ENCODE measurements at places on chromosomes 2 and 18.

DNA sequence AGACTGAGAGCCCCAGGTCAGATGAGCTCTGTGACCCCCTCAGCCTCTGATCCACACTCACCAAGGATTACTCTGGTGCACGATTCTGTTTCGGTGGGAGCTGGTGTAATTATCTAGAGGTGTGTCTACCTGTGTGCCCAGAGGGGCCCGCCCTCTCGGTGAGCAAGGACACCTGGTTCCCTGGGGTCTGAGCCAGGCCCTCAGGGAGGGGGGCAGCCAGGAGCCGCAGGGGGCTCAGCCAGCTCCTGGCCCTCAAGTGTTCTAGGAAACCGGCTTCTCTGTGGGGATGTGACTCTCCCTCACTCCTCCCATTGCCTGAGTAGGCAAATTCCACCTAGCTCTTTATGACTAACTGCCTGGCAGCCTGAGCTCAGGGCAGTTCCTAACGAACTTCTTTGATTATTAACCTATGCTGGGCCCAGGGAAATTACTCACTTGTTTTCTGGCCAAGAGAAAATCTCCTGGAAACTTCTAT, 17.4 kb downstream of the AGAP1 start:
- DNase-seq, result peak; percentile 93

GRCh38 chr2:120064664-120065063, 51.8 kb downstream of the EPB41L5 start:
- no peak for DNase-seq

GRCh38 chr2:19806591-19806990, 95.2 kb downstream of the TTC32 start:
- DNase-seq, result no peak

GRCh38 chr2:128578406-128579390, 260.0 kb upstream of the HS6ST1 start:
- DNase-seq, result peak; percentile 27

DNA sequence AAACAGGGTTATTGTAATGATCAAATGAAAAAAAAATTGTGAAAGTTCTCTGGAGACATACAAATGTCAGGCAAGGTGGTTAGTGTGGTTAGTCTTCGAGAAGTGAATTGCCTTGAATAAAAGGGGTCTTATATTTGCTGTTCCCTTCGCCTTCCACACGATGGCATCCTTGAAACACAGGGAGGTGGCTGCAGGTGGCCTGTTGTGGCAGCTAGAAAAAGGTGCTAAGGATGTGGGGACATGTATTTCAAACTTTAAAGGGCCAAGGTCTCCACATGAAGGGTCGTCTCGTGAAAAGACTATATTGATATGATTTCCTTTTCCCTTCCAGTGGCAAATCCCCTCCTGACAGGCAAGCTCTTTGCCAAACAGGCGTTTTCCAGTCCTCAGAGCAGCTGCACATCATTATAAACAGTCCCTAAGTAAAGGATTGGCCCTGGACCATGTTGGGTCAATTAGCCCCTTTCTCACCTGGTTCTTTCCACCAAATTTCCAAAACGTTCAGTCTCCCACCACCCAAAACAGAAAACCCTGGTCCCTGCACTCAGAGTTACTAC, 68.5 kb downstream of the COPS8 start:
- DNase-seq, result peak; percentile 65

- DNase-seq, result peak; percentile 13
Observed at GRCh38 chr18:374721-375168, 106.9 kb upstream of the THOC1 start.

DNA sequence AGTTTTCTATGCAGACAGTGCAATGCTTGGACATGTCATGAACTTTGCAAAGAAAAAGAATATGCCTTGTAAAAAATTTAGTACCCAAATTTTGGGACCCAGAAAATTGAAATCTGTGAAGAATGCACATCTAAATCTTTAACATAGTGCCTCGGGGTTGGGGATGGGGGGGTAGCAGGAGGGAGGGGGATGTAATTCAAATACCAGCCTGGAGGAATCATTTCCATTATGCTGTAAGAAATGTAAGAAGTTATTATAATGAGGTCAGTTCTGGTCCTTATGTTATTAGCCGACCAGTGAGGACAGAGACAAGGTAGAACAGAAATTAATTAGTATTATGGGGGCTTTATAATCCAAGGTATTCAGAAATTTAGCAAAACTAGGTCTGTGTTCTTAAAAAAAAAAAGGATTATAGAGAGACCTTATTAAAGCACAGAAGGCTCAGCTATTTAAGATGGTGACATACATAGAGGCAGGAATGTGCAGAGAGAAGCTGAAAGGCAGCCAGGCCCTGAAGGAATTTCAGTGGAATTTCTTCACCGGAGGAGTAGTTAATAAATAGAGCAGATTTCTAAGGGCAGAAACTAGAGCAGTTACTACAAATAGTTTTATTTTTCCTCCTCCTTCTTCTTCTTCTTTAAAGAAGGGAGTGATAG, 89.0 kb upstream of the RBMS1 start:
- peak; percentile 80 for DNase-seq

DNA sequence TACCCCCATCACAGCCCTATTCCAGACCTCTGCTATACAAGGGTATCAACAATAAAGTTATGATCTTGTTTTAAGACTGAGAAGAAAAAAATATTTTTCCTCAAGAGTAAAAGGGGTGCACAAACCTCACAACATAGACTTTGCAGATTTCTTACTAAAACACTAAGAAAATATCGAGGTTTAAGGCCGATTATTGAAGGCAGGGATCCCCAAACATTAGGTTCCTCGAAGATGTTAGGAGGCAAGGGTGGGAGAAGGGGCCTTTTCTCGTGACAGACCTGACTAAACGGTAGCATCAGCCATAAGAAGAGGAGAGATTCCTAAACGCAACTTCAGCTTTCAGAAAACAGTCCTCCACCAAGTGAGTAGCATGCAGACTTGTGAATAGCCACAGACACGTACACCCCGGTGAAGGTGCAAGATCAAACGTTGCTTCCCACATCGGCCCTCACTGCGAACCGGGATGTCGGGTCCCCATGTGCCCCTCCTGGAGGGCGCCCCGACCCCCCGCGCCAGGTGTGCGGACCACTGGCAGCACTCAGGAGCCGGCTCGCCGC, 678 bp downstream of the PIAS2 start:
- DNase-seq, result peak; percentile 61

GRCh38 chr2:241849616-241850543, 8.8 kb downstream of the PDCD1 start:
- DNase-seq, result no peak

- DNase-seq, result no peak
Observed at GRCh38 chr2:228927028-228928010, 343.8 kb downstream of the PID1 start.

DNA sequence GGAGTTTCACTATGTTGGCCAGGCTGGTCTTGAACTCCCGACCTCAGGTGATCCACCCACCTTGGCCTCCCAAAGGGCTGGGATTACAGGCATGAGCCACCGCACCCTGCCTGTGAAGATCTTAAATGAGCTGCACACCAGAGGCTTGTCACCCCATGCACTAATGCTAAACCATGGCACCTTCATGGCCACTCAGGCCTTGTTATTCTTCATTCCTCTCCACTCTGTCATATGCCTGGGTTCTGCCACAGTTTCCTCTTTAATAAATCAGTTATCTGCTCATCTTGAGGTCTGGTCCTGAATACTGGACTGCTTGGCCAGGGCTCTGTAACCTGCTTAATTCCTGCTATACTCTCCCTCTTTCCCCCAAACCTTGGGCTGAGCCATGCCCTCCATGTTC, 303.9 kb upstream of the FBXO11 start:
- no peak for DNase-seq

- no peak for DNase-seq
Observed at GRCh38 chr2:168713325-168713724, 89.1 kb upstream of the NOSTRIN start.

DNA sequence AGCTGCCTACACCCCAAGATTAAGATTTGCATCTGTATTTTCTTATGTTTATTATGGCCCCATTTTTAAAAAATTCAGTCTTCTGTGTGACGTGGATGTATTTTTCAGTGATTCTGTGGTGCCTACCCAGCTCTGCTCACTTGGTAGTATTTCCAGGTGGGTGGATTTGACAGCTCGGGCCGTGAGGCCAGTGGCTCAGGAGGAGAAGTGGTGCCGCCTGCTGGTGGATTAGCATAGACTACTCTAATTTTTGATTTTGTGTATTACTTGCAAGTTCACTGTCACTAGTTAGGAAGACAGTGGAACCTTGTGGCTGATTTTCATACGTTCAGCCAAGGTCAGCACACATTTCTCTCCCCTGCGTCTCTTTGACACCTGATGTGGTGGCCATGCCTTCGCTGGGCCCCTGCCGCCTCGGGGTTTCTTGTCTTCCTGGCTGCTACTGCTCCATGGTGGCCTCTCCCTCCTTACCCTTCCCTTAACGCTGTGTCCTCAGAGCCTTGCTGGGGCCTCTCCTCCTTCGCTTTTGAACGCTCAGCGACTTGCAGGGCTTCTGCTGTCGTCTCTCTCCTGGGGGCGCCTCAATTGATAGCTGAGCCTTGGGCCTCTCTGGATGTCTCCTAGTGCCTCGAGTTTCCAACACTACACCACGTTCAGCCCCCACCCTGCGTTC, 89.4 kb downstream of the DGKD start:
- peak; percentile 91 for DNase-seq

- DNase-seq, result no peak
Observed at GRCh38 chr2:222888716-222889115, 27.9 kb downstream of the ACSL3 start.

- no peak for DNase-seq
Observed at GRCh38 chr2:53127061-53127650, 640.4 kb upstream of the CHAC2 start.

- DNase-seq, result no peak
Observed at GRCh38 chr2:34998741-34999140, 1356.8 kb upstream of the CRIM1 start.

DNA sequence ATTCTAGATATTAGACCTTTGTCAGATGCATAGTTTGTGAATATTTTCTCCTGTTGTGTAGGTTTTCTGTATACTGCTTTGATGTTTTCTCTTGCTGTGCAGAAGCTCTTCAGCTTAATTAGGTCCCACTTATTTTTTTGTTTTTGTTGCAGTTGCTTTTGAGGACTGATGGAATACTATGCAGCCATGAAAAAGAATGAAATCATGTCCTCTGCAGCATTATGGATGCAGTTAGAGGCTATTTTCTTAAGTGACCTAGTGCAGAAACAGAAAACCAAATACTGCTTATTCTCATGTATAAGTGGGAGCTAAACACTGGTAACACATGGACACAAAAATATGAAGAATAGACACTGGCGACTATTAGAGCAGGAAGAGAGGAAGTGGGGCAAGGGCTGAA, 155.0 kb upstream of the HNMT start:
- DNase-seq, result no peak

DNA sequence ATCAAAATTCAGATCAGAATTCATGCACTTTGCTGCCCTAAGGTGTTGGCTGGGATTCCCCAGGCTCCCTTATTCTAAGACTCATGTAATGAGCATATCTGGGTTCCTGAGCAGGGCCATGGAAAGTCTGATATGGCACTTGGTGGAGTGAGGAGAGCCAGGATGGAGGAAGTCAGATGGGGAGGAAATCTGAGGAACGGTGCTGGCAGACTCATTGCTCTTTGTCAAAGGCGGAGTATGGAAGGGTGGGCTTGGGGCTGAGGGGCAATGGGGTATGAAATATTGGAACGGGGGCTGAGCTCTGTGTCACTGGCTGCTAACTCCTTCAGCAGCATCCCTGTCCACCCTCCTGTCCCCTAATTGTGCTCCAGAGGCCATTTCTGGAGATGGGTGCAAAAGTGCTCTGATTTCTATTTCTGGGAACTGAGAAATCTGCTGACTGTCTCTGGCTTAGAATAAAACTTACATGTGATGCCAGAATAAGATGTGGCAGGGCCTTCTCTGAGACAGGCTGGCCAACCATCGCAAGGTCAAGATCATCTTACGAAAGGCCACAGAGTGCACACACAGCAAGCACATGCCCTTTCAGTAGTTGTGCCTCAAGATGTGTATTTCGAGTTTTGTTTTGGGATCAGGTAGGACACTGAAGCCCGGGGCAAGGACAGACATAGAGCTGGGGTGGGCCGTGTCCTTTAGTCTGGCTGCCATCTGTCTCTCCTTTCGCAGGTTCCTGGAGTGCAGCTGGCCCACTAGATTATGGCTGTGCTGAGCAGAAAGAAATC, 480.0 kb upstream of the HS6ST1 start:
- no peak for DNase-seq

DNA sequence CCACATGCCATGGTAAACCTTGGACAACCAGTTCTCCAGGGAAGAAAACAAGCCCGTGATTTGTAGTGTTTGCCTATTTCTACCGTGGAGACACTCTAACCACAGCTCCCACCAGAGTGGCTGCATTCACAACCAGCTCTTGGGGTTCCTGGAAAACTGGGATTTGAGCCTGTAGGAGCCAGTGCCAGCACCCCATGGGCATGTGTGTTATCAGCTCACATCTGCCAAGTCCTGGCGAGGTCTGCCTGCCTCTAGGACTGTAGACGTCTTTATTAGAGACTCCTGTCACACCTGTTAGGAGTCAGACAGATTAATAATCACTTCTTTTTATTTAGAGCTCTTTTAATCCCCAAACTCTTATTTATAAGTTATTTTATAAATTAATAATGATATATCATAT, 41.0 kb downstream of the INPP5D start:
- no peak for DNase-seq

GRCh38 chr2:47310801-47311560, 92.0 kb upstream of the MSH2 start:
- no peak for DNase-seq

DNA sequence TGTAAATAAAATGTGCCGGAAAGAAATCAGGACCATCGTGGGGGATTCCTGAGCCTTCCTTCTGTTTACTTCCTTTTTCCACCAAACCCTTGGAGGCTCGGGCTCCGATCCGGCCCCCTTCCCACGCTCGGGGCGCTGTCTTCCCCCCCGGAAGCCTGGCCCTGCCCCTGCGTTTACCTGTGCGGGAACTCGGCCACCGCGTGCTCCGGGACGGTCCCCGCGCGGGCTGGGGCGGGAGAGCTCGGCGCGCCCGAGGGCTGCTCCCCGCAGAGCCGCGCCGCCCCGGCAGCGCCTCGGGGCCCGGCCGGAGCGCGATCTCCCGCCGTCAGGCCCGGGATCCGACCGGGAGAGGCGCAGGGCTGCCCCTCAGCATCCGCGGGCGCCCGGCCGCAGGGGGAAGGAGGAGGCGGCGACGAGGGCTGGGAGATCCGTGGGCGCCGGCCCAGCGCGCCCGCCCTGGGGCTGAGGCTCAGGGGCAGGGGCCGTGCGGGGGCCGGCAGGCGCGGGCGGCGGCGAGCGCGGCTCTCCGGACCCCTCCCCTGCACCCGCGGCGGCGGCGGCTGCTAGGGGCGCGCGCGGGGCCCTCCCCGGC, 435 bp downstream of the ADCY3 start:
- peak; percentile 65 for DNase-seq

GRCh38 chr2:131077966-131078365, 15.3 kb downstream of the FAM168B start:
- DNase-seq, result no peak

Measured in GM23248 (cell line).